Skeletal muscle cell (primary cell): ENCODE measurements at places on chromosomes 11 and 22.

GRCh38 chr11:73170140-73170539, 28.0 kb upstream of the FCHSD2 start:
- no peak for DNase-seq

GRCh38 chr11:60485987-60486386, 6.6 kb upstream of the MS4A12 start:
- DNase-seq = no peak

DNA sequence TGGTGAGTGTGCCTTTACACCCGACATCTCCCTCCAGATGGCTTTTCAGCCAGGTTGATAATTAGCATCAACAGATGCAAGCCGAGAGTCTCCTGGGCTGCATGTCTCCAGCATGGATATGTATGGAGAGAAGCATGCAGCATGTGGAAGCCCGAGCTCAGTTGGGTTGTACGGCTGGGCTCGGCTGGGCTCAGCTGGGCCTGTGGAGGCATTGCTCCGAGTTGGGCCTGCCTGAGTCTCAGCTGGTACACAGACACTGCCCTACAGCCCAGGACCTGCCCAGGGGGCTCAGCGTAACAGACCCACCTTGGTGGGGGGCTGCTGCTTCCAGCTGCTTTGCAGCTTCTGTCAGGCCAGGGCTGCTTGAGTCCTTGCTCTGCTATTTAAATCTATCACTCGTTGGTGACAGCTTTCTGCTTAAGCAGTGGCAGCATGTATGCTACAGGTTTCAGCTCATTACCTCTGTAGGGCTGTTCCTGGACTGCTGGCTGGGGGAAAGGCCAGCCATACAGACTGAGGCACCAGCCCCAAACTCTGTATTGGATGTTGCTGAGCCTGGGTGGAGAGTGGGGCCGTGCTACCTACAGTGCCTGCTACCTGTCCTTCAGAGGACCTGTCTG, 115.5 kb downstream of the TEAD1 start:
- DNase-seq = no peak

DNA sequence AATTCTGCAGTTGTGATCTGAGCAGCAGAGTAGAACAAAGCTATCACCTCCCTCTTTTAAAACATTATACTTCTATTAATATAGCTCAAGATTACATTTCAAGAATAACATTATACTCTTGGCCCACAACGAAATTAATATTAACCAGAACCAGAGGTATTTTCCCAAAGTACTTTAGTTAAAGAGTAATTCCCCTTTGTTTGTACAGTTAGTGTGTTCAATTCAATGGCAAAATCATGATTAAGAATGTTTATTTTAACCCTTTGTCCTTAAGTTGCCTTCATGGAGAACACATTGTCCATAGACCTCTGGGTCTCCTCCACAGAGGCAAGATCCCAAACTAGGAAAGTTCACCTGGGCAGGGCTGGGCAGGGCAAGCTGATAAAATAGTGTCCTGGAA, 88.0 kb upstream of the CSNK2A3 start:
- DNase-seq = no peak

- DNase-seq = peak; percentile 29
Measured at GRCh38 chr11:114099392-114100178, 40.1 kb downstream of the ZBTB16 start.

GRCh38 chr11:45928535-45929215, 6.2 kb downstream of the LARGE2 start:
- DNase-seq = no peak

- DNase-seq = peak; percentile 95
Measured at GRCh38 chr11:122601141-122602125, 54.1 kb upstream of the UBASH3B start.
